ENCODE measurements at places on chromosomes 16 and 17. TPM values are rescaled to one million over a fixed set of nuclear protein-coding genes. Genes with fewer than 3 reads are reported as not detected.

OR2C1 gene
- total RNA-seq, result not detected

CCDC40 gene
- 2.9 TPM for total RNA-seq

- no peak for DNase-seq
- H3K27ac ChIP-seq, result no peak overlapping the region
- H3K4me3 ChIP-seq, result no peak overlapping the region
- H3K36me3 ChIP-seq, result no peaks in the 10 kb centered on the region
These were observed 14.5 kb downstream of the DNAH17 start for GRCh38 chr17:78562734-78563133.

GRCh38 chr17:67992548-67993152 is 3.6 kb downstream of the C17orf58 start:
- DNase-seq, result no peak
- no peaks in the 10 kb centered on the region for H3K27me3 ChIP-seq
